ENCODE measurements at places on chromosomes 12 and 14. TPM values are rescaled to one million over a fixed set of nuclear protein-coding genes. Genes with fewer than 3 reads are reported as not detected.

TMEM233 gene
- 2.6 TPM for polyA plus RNA-seq

INHBC gene
- polyA plus RNA-seq: 0.10 TPM

BMP4 gene
- polyA plus RNA-seq: not detected

PYGL gene
- polyA plus RNA-seq: 60.2 TPM

PTHLH gene
- 29.1 TPM for polyA plus RNA-seq

SLC10A1 gene
- not detected for polyA plus RNA-seq

TFCP2 gene
- 19.3 TPM for polyA plus RNA-seq

NFATC4 gene
- polyA plus RNA-seq: 24.9 TPM

BLTP3B gene
- polyA plus RNA-seq: 5.8 TPM

GPRC5A gene
- polyA plus RNA-seq: 16.1 TPM

Data from SK-N-SH (cell line).